CD8-positive, alpha-beta memory T cell (primary cell): ENCODE measurements at places on chromosomes 3 and 15. TPM values are rescaled to one million over a fixed set of nuclear protein-coding genes. Genes with fewer than 3 reads are reported as not detected.
A peak's percentile ranks its signal among the peaks of the same experiment; 100 is the strongest.

The C3orf20 gene
- 0.07 TPM for total RNA-seq

The SLC26A6 gene
- 26.4 TPM for total RNA-seq

The FBXW12 gene
- total RNA-seq = not detected

GRCh38 chr15:25771338-25771706 is 91.8 kb downstream of the ATP10A start:
- no peak for DNase-seq
- H3K4me1 ChIP-seq = no peaks in the 10 kb centered on the region
- H3K36me3 ChIP-seq = peaks cover 8% of the 10 kb centered on the region

GRCh38 chr3:36210840-36211651 is 169.3 kb upstream of the STAC start:
- H3K4me1 ChIP-seq = no peaks in the 10 kb centered on the region
- no peak overlapping the region for H3K27ac ChIP-seq
- H3K4me3 ChIP-seq = no peak overlapping the region
- H3K27me3 ChIP-seq = no peaks in the 10 kb centered on the region
- H3K36me3 ChIP-seq = no peaks in the 10 kb centered on the region
- no peak for DNase-seq

GRCh38 chr3:52446631-52447511 is 2.0 kb upstream of the SEMA3G start:
- DNase-seq = peak; percentile 59
- H3K27me3 ChIP-seq = no peaks in the 10 kb centered on the region
- H3K36me3 ChIP-seq = no peaks in the 10 kb centered on the region
- no peak overlapping the region for H3K27ac ChIP-seq

- no peaks in the 10 kb centered on the region for H3K27me3 ChIP-seq
- peaks cover 4% of the 10 kb centered on the region for H3K4me1 ChIP-seq
- H3K36me3 ChIP-seq = no peaks in the 10 kb centered on the region
- no peak overlapping the region for H3K27ac ChIP-seq
- no peak for DNase-seq
- H3K4me3 ChIP-seq = no peak overlapping the region
Observed at GRCh38 chr15:98844261-98844660, 163.3 kb downstream of the PGPEP1L start.
